ENCODE measurements at places on chromosomes 16 and 17.

GRCh38 chr17:39284685-39285084, 58.9 kb upstream of the STAC2 start:
- ATAC-seq = no peak

DNA sequence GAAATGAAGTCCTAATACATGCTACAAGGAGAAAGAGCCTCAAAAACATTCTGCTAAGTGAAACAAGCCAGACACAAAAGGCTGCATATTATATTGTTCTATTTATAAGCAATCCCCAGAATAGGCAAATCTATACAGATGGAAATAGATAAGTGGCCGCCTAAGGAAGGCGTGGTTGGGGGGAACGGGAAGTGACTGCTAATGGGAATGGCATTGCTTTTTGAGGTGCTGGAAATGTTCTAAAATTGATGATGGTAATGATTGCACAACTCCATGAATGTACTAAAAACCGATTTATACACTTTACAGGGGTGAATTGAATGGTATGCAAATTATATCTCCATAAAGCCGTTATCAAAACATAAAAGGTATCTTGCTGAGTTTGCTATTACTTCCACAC, 67.7 kb downstream of the GAS7 start:
- no peak for ATAC-seq

DNA sequence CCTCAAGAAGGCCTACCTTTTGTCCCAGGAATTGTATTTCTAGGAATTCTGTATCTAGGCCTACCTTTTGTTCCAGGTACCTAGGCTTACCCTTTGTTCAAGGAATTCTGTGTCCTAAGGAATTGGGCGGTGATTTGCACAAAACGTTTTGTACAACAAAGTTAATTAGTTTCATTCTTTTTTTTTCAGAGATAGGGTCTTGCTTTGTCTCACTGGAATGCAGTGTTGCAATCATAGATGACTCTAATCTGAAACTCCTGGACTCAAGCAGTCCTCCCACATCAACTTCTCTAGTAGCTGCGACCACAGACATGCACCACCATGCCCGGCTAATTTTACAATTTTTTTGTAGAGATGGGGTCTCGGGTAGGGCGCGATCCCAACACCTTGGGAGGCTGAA, 7.0 kb downstream of the CDR2L start:
- no peak for ATAC-seq

DNA sequence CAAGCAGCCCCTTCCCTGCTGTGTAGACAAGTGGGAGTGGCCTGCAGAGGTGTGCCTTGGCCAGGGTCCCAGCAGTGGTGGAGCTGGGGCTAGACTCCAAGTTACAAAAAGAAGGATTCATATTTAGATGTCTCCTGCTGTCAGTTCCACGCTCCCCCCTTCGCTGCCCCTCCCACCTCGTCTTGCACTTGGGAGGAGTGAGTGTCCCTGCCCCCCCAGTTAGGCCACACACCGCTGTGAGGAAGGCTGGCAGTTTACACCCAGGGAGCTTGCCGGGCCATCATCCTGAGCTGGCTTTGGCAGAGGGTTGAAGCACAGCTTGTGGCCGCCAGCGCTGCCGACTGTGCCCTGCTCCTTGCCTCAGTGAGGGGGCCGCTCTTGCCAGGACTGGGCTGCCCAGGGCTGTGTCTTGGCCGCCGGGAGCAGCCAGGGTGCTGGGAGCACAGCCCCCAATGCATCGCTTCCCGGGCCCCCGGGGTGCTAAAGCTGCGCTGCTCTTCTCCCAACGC, 44.3 kb downstream of the ELAC2 start:
- ATAC-seq = no peak

- ATAC-seq = no peak
These were observed 164.4 kb downstream of the C16orf78 start for GRCh38 chr16:49537924-49538459.

DNA sequence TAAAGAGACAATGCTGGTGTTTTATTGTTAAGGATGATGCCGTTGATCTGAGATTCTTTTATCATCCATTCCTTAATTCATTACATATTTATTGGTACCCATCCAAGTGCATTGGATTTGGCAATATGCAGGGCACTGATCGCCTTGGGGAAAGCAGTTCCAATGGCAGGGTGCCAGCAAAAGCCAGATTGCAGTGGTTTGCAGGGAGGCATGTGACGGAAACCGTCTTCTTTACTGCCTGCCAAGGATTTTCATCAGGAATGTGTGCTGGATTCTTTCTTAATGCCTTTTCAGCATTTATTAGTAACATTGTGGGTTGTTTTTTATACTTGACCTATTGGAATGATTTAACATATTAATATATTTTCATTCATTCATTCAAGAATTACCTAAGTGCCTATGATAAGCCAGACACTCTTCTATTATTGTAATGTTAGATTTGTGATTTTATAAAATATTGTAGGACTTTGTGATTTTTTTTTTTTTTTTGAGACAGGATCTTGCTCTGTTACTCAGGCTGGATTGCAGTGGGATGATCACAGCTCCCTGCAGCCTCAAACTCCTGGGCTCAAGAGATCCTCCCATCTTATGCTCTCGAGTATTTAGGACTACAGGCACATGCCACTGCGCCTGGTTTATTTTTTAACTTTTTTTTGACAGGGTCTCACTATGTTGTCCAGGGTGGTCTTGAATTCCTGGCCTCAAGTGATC, 93.4 kb upstream of the TNRC6A start:
- no peak for ATAC-seq

GRCh38 chr16:35314298-35314697, 1854.9 kb downstream of the TP53TG3F start:
- ATAC-seq = no peak

GRCh38 chr16:26134588-26134987, 442.8 kb downstream of the HS3ST4 start:
- ATAC-seq = no peak

GRCh38 chr17:4945176-4945943, 3.0 kb downstream of the PFN1 start:
- ATAC-seq = peak; percentile 47

DNA sequence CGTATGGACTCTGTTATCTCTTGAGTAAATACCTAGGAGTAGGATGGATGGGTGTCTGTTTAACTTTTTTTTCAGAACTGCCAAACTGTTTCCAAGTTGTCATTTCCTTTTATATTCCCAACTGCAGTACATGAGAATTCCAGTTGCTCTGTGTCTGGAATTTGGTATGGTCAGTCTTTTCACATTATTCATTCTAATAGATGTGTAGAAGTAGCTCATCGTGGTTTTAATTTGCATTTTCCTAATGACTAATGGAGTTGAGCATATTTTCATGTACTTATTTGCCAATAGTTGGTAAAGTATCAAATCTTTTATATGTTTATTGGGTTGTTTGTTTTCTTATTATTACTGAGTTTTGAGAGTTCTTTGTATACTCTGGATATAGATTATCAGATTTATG, 27.0 kb downstream of the MRTFB start:
- ATAC-seq = no peak

DNA sequence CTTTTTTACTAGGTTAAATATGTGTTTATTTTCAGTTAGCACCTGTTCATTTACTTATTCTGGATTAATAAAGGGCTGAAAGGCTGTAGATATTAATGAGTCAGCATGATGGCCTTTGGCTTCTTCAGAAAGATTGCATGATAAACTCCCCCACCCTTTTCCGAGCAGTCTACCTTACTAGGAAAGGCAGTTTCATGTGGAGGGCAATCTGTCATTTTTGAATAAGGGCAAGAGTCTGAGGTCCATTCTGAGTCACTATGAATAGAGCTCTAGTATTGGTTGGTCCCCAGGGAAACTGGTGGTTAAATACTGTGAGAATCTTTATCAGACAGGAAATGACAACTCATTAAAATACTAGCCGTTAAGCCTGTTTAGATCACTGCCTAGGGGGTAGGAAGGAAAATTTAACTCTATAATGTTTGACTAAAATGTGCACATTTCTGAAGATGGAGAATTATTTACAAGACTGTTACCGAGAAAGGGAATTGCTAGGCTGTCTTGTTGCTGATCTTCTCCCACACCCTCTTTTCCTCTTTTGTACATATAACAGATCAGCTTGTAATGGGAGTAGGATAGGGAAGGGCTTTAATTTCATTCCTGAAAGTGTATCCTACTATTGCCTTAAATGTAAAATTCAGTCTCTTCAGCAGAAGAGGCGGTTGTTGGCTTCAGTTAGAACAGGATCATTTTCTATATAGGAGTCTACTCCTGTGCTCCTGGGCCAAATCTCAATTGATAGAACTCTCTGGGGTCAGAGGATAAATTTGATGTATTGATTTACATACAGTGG, 63.3 kb downstream of the TUBD1 start:
- peak; percentile 81 for ATAC-seq

DNA sequence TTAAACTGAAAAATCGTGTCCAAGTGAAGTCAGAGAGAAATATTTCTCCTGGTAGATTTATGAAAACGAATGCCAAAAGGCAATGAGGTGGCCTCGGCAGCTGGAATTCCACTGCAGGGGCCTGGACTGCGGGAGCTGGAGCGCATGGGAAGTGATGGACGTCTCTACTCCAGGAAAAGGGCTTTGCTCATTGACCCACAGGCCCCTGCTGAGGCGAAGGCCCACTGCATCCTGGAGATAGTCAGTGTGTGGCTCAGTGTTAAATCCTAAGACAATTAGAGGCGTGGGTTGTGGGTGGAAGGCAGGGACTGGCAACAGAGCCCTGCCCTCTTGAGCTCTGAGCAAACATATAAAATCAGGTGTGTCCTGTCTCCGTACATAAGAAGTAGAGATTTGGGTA, 191.4 kb downstream of the SLC39A11 start:
- no peak for ATAC-seq

DNA sequence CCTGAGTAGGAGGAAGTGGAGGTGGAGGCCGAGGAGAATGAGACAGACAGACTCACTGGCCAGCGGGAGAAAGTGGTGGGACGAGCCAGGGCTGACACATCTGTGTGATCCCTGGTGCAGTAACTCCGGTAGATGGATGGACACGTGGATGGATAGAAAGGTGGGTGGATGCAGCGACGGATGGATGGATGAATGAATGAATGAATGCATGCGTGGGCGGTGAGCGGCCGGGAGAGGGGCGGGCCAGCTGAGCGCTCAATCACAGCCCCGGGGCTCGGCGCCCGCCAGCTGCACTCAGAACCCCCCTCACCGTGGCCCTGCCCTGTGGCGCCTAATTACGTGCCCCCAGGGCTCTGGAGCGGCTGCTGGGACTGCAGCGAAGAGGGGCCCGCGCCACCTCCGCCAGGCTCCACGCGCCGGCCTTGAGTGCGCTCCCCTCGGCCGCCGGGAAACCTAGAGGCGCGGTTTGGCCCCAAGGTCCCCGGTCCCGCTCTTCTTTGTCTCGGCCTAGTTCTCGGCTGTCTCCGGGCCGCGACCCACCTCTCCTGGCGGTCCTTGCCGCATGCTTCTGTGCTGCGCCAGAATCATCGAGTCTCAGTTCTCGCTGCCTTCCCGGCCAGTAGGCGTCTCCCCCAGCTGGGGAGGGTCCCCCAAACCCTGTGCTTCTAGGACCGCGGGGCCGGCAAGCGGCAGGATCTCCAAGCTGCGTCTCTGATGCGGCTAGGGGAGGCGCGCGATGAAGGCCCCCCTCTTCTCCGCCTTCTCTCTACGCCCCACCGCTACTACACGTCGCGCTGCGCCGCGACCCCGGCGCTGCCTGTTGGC, 41.0 kb downstream of the RAI1 start:
- no peak for ATAC-seq

- no peak for ATAC-seq
These were observed 1.7 kb downstream of the ANKRD40CL start for GRCh38 chr17:50765454-50766221.

GRCh38 chr17:61294777-61295176, 104.9 kb upstream of the TBX2 start:
- ATAC-seq = no peak

- ATAC-seq = no peak
These were observed 29.5 kb downstream of the PSMD12 start for GRCh38 chr17:67336859-67337258.

- no peak for ATAC-seq
These were observed 67.0 kb downstream of the KLHDC4 start for GRCh38 chr16:87698676-87699199.

- ATAC-seq = peak; percentile 3
These were observed 32.5 kb upstream of the CCR7 start for GRCh38 chr17:40597556-40598300.

All from activated CD4-positive, CD25-positive, alpha-beta regulatory T cell treated with anti-CD3 and anti-CD28 coated beads, Interleukin-2, amount 50 U/mL, for 24 hours (primary cell).